ENCODE measurements at places on chromosomes 16 and 17. TPM values are rescaled to one million over a fixed set of nuclear protein-coding genes. Genes with fewer than 3 reads are reported as not detected.

ASIC2 gene
- 1.1 TPM for total RNA-seq

VPS35L gene
- total RNA-seq: 61.4 TPM

MARVELD3 gene
- 0.36 TPM for total RNA-seq

CYTH1 gene
- 75.9 TPM for total RNA-seq

OMG gene
- total RNA-seq: 0.94 TPM

PPP1R1B gene
- 3.3 TPM for total RNA-seq

Measured in sciatic nerve (tissue), 2 donors.